Activated CD4-positive, alpha-beta T cell treated with anti-CD3 and anti-CD28 coated beads, Interleukin-2, amount 10 ng/mL, durations not matched to agents 7 days and 5 days (primary cell): ENCODE measurements at places on chromosomes 2 and 18.

- DNase-seq: no peak
Observed at GRCh38 chr2:197164141-197164754, 146.3 kb downstream of the ANKRD44 start.

DNA sequence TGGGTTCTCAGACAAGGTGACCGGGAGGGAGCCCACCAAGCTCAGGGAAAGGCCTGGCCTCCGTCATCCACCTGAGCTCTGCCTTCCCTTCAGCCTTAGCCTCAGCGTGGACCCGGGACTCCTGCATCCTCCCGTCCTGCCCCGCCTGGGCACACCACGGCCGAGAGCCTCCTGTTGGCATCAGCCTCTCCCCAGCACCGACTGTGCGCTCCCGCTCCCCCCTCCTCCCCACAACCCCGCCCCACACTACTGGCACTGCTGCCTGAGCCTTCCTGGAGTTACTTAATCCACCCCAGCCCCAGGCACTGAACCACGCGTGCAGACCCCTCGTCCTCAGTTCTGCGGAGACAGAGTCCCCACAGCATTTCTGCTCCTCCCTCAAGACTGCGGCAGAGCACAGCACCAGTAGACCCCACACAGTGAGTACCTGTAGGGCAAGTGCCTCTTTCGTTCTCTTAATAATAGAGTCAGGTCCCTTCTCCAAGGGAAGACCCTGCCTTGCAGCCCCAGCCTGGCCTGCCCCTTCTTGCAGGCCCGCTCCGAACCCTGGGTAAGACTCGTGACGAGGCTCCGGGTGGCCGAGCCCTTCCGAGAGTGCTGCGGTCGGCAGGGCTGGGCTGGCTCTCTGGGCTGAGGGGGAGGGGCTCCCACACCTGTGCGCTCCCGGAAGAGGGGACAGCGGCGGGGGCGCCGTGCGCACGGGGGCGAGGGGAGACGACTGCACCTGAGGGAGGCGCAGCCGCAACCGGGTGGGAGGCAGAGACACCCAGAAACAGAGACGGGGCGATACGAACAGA lies at the start of gene AMER3:
AMER3 (plus strand) TSS at position 285 of the 797 bp plus-strand sequence. CDS start 6,533 bp downstream, outside the sequence.
- DNase-seq: no peak

GRCh38 chr2:72211777-72212485 lies 64.3 kb upstream of the CYP26B1 start:
- DNase-seq: no peak

GRCh38 chr2:8612734-8613179 lies 69.1 kb upstream of the ID2 start:
- no peak for DNase-seq

DNA sequence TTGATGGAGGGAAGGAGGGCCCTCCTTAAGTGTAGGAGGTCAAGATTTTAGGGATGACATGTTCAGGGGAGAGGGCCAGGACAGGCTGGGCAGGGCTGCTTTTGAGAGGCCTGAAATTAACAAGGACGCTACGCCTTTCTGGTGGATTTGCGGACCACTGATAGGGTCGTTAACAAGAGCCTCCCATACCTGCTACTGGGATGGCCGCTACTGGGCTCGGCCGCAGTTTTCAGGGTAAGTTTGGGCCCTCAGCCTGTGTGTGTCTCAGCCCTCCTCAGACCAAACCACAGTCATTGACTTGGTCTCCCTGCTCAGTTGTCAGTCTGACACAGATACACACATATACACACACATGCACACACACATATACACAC lies 180.9 kb downstream of the SMAD2 start:
- DNase-seq: no peak

GRCh38 chr18:4842751-4843150 lies 354.3 kb downstream of the AKAIN1 start:
- no peak for DNase-seq

DNA sequence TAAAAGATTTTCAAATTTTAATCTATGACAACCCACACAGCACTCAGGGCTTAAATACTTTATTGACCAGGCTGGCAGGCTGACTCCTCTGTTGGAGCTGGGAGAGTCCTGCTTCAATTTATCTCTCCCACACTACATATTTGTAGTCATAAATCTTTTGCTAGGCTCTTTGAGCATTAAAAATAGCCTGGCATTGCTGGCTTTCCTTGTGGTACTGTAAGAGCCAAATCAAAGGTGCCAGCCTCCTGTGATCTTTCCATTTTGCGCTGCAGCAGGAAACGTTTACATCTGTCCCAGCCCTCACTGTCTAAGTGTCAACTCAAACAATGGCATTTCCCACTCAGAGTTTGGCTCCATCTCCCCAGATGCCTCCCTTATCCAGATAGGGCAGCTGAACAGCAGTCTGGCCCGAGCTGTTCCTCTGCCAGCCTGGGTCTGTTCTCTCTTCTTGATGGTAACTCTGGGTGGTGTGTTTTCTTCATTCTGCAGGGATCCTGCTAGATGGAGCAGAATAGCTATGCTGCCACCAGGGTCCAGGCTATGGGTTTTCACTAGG lies 62.1 kb downstream of the LRRTM1 start:
- DNase-seq: no peak

DNA sequence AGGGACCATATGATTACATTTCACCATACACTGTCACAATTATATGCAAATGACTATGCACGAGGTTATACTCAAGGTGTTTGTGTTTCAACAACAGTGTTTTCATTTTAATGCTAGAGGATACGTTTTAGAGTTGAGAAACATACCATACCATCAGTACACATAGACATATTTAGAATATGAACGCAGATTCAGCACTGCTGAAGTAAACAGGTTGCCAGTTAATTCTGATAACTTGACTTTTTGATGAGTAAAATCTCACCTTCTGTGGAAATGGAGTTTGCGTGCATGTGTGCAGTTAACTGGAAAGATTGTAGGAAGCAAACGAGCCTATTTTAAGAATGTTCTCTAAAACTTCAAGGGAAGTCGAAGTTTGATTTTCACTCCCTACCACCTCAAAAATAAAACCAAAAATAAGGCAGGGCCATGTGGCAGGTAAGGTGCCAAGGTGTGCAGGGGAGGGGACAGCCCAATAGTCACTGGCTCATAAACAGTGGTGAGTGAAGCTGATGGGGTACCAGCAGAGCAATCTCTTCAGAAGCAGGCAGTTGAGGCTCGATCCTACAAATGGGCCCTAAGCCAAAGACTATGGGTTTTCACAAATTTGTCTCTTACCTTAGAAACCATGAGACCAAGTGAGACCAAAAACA lies 213.1 kb downstream of the IKZF2 start:
- DNase-seq: no peak

DNA sequence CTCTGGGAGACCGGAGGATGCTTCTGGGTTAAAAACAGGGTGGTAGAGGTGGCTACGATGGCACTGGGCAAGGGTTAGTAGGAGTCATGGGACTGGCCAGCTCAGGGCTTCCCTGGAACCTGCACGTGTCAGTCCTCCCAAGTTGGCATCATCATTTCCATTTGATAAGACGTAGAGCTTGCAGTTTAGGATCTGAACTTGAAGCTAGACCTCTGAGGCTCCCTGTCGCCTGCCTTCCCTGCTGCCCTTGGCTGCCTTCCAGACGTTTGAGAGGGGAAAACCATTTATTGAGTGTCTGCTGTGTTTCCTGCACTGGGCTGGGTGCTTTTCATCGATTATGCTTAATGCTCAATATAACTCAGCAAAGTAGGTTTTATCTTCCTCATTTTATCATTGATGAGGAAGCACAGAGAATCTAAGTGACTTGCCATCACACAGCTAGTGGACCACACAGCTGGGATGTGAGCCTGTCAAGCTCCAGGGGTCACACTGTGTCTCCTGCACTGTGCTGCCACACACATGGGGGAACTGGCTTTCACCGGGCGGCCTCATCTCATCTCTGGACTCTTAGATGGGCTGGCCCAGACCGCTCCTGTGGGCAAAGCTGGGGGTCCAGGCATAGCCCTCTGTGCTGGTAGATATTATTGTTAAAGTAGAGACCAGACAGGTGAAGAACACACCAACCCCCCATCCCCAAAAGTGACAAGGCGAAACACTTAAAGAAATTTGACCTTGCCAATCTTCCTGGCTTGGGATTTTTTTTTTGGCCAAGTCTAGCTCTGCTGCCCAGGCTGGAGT lies 7.8 kb downstream of the NT5DC4 start:
- DNase-seq: no peak

GRCh38 chr2:131055169-131056065 lies 37.8 kb downstream of the FAM168B start:
- no peak for DNase-seq

GRCh38 chr2:2158189-2158826 lies 172.8 kb downstream of the MYT1L start:
- DNase-seq: no peak
